ENCODE measurements at places on chromosomes 7 and 10.
A peak's percentile ranks its signal among the peaks of the same experiment; 100 is the strongest.

DNA sequence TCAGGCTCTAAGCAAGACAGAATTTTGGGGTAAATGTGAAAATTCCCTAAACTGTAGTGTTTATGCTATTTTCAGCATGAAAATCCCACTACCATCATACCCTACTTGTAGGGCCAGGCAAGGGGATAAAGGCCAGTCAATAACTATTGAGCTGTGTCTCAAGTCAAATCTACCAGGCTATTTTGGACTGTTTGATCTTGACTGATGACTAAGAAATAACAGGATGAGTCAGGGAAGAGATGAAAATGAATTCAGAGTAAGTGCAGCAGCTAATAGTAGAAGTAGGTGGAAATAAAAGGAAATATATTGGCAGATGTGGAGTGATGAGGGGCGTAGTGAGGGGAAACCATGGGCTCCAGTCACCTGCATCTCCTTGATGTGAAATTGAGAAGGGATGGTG, 225.8 kb upstream of the PHYHIPL start:
- no peak for DNase-seq
- no peaks in the 10 kb centered on the region for H3K36me3 ChIP-seq
- no peaks in the 10 kb centered on the region for H3K4me1 ChIP-seq
- H3K4me3 ChIP-seq = no peak overlapping the region

DNA sequence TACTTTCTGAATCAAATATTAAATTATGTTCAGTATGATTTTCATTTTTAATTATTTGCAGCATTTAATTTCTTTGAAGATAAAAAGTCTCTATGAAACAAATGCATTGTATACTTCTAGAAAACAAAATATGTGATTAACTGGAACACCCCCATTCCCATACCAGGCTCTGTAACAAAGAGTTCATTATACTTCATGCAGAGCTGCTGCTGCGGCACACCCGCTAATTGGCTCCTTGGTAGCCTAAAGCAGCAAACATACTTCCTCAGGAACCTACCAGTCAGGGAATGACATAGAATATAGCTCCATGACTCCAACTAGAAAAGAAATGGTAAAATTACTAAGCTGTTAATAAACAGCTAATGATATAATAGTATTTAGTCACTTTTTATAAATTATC, 19.3 kb downstream of the RAB11FIP2 start:
- H3K27me3 ChIP-seq = no peaks in the 10 kb centered on the region
- no peak for DNase-seq
- H3K27ac ChIP-seq = no peak overlapping the region
- no peak overlapping the region for H3K4me3 ChIP-seq
- H3K36me3 ChIP-seq = peaks cover 10% of the 10 kb centered on the region

GRCh38 chr7:132080967-132081668, 495.2 kb downstream of the PLXNA4 start:
- DNase-seq = no peak
- H3K36me3 ChIP-seq = no peaks in the 10 kb centered on the region
- H3K27ac ChIP-seq = no peak overlapping the region
- no peak overlapping the region for H3K4me3 ChIP-seq
- H3K27me3 ChIP-seq = peaks cover 6% of the 10 kb centered on the region

DNA sequence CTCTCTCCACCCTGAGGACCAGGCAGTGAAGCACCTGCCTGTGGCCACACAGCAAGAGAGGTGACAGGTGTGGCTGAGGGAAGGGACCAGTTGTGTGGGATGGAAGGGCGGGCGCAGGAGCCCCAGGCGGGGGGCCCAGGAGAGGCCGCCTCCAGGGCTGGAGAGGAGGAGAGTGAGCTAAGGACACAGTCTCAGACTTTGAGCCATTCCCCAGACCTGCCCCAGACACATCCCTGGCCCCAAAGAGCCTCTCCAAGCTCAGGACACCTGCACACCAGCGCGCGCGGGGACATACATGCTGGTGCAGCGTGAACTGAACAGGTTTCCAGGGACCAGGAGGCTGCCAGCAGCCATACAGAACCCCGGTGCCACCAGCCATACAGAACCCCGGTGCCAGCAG, 237.3 kb downstream of the MAD1L1 start:
- no peak for DNase-seq
- H3K36me3 ChIP-seq = no peaks in the 10 kb centered on the region
- no peak overlapping the region for H3K4me3 ChIP-seq
- H3K4me1 ChIP-seq = no peaks in the 10 kb centered on the region
- H3K27me3 ChIP-seq = no peaks in the 10 kb centered on the region

DNA sequence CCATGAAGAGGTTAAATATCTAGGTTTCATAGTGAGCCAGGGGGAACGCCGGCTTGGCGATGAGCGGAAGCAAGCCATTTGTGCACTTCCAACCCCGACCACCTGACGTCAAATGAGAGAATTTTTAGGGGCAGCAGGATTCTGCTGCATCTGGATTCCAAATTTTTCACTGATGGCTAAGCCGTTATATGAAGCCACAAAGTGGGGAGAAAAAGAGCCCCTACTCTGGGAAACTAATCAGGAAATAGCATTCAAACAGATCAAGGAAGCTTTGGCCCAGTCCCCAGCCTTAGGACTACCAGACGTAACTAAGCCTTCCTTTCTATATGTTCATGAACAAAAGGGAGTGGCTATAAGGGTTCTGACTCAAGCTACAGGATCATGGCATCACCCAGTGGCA, 12.9 kb upstream of the ADCK2 start:
- H3K36me3 ChIP-seq = no peaks in the 10 kb centered on the region
- H3K4me1 ChIP-seq = peaks cover 17% of the 10 kb centered on the region
- DNase-seq = no peak
- no peak overlapping the region for H3K4me3 ChIP-seq
- peaks cover 40% of the 10 kb centered on the region for H3K27me3 ChIP-seq

DNA sequence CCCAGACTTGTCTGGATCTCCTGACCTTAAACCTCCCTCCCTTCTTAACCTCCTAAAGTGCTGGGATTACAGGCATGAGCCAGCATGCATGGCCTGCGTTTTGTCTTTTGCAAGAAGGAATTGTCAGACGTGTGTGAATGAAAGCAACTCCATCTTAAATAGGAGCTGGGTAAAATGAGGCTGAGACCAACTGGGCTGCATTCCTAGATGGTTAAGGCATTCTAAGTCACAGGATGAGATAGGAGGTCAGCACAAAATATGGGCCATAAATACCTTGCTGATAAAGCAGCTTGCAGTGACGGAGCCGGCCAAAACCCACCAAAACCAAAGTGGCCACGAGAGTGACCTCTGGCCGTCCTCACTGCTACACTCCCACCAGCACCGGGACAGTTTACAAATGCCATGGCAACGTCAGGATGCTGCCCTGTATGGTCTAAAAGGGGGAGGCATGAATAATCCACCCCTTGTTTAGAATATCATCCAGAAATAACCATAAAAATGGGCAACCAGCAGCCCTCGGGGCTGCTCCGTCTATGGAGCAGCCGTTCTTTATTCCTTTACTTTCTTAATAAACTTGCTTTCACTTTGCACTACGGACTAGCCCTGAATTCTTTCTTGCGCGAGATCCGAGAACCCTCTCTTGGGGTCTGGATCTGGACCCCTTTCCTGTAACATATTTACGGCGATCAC, 41.2 kb upstream of the SDK1 start:
- no peak overlapping the region for H3K27ac ChIP-seq
- peak overlapping the region; percentile 68 for H3K4me3 ChIP-seq
- no peaks in the 10 kb centered on the region for H3K4me1 ChIP-seq
- H3K36me3 ChIP-seq = no peaks in the 10 kb centered on the region
- DNase-seq = no peak
- H3K27me3 ChIP-seq = peaks cover 15% of the 10 kb centered on the region

- H3K4me1 ChIP-seq = peaks cover 75% of the 10 kb centered on the region
- H3K27ac ChIP-seq = peak overlapping the region; percentile 98
- DNase-seq = peak; percentile 62
- H3K27me3 ChIP-seq = no peaks in the 10 kb centered on the region
Observed at GRCh38 chr10:45418849-45419675, 45.0 kb downstream of the ALOX5 start.

GRCh38 chr7:3673524-3673923, 372.5 kb downstream of the SDK1 start:
- DNase-seq = no peak
- H3K27ac ChIP-seq = no peak overlapping the region
- H3K4me1 ChIP-seq = no peaks in the 10 kb centered on the region
- H3K36me3 ChIP-seq = no peaks in the 10 kb centered on the region
- no peaks in the 10 kb centered on the region for H3K27me3 ChIP-seq

- H3K4me1 ChIP-seq = no peaks in the 10 kb centered on the region
- no peak overlapping the region for H3K27ac ChIP-seq
- no peaks in the 10 kb centered on the region for H3K27me3 ChIP-seq
Observed at GRCh38 chr10:50946991-50947781, 61.8 kb upstream of the A1CF start.

DNA sequence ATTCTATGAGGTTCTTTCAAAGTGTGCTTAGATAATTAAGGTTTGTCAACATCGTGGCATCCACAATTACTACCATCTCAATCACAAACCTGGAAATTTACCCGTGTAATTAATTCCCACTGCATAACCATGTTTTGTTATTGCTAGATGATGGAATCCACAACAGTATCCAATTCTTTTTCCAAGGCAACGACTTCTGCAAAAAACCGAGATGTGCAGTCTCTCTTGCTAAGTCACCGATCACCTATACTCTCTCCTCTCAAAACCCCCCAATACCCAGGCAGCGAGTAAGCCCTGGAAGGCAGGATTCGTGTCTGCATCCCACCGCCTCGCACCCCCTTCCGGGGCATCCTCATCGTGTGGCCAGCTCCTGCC, 678 bp upstream of the EIF4H start:
- H3K27me3 ChIP-seq = peaks cover 3% of the 10 kb centered on the region
- DNase-seq = no peak
- peak overlapping the region; percentile 89 for H3K4me3 ChIP-seq

DNA sequence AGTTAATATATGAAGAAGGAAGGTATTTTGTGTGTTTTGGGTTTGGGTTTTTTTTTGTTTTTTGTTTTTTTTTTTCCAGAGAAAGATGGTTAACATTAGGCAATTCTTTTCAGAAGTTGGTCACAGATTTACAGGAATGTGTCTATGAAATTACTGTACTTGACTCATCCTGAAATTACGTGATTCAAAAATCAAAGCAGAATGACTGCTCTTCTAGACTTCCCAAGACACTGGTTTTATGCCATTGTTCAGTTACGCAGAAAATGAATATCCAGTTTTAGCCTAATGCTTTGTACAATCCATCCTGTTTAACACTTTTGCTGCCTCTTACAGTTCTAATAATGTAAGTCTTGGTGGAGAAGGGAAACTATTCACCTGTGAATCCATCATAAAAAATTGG, 39.7 kb upstream of the CELF2 start:
- H3K4me3 ChIP-seq = no peak overlapping the region
- no peak overlapping the region for H3K27ac ChIP-seq
- H3K4me1 ChIP-seq = peaks cover 4% of the 10 kb centered on the region
- no peak for DNase-seq

- peaks cover 6% of the 10 kb centered on the region for H3K4me1 ChIP-seq
- H3K27ac ChIP-seq = no peak overlapping the region
- DNase-seq = no peak
- peaks cover 2% of the 10 kb centered on the region for H3K27me3 ChIP-seq
- no peak overlapping the region for H3K4me3 ChIP-seq
Observed at GRCh38 chr10:127148933-127149220, 47.5 kb downstream of the INSYN2A start.

DNA sequence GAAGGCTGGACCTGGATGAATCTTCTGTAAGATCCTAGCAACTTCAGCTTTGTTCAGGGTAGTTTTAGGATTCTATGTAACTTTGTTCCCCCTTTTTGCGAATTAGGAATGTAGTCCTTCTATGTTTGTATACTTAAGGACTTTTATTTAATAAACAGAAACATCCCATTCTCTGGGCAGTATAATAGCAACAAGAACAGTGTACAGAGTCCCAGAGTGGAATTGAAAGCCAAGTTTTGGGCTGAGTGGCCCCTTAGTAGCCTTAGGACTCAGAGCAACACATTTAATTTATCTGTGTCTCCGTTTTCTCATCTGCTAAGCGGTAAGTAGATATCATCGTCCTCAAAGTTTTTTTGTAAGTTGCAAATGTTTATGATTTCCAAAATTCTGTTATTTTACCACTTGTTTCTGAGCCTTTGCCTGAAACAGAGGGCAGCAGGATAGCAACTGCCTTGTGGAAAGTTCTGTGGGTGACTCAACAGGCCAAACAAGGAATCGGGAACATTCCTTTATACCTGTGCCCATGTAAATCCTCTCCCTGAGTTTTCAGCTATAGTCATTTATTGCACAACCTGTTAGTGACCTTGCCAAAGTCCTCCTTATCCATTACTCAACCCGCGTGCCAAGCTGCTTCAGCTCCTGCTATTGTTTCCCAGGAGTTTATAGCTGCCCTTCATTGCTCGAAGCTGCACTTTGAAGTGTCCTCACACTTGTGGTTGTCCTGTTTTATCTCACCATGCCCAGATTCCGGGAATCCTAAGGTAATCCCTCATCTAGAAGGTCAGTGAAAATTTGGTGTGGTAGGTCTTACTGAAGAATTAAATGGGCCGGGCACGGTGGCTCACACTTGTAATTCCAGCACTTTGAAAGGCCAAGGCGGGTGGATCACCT, 199.1 kb upstream of the AHR start:
- DNase-seq = no peak
- H3K27ac ChIP-seq = no peak overlapping the region
- H3K36me3 ChIP-seq = no peaks in the 10 kb centered on the region
- H3K4me1 ChIP-seq = no peaks in the 10 kb centered on the region
- H3K4me3 ChIP-seq = no peak overlapping the region

DNA sequence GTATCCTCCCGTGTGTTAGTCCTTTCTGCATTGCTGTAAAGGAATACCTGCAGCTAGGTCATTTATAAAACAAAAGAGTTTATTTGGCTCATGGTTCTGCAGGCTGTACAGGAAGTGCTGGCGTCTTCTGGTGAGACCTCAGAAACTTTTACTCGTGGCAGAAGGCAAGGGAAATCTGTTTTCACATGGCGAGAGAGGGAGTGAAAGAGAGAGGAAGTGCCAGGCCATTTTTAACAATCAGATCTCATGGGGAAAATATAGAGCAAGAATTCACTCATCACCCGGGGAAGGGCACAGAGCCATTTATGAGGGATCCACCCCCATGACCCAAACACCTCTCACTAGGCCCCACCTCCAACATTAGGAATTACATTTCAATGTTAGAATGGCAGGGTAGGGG, 952.2 kb downstream of the CNTNAP2 start:
- DNase-seq = no peak
- H3K36me3 ChIP-seq = no peaks in the 10 kb centered on the region
- no peaks in the 10 kb centered on the region for H3K27me3 ChIP-seq
- H3K27ac ChIP-seq = no peak overlapping the region
- no peaks in the 10 kb centered on the region for H3K4me1 ChIP-seq

GRCh38 chr10:76481178-76481577, 1049.8 kb downstream of the LRMDA start:
- no peaks in the 10 kb centered on the region for H3K36me3 ChIP-seq
- H3K4me1 ChIP-seq = no peaks in the 10 kb centered on the region
- H3K4me3 ChIP-seq = no peak overlapping the region
- no peak for DNase-seq
- no peaks in the 10 kb centered on the region for H3K27me3 ChIP-seq
- H3K27ac ChIP-seq = no peak overlapping the region

GRCh38 chr10:74377476-74377875, 226.5 kb downstream of the ADK start:
- peaks cover 6% of the 10 kb centered on the region for H3K4me1 ChIP-seq
- no peak overlapping the region for H3K27ac ChIP-seq
- H3K27me3 ChIP-seq = no peaks in the 10 kb centered on the region
- H3K4me3 ChIP-seq = no peak overlapping the region
- DNase-seq = no peak

GRCh38 chr7:112873831-112874553, 83.8 kb upstream of the TMEM168 start:
- H3K36me3 ChIP-seq = peaks cover 4% of the 10 kb centered on the region
- no peak overlapping the region for H3K4me3 ChIP-seq
- no peaks in the 10 kb centered on the region for H3K4me1 ChIP-seq
- no peaks in the 10 kb centered on the region for H3K27me3 ChIP-seq
- H3K27ac ChIP-seq = no peak overlapping the region
- no peak for DNase-seq

All from activated T-helper 1 cell treated with anti-CD3 and anti-CD28 coated beads, Interleukin-12 subunit alpha, Interleukin-12 subunit beta, Interleukin-2, Interleukin-4 antibody, amounts not matched to agents 30 ng/mL and 10 ng/mL and 1 ng/mL, durations not matched to agents 14 hours and 24 hours and 36 hours (primary cell).